H9 (cell line): ENCODE measurements at places on chromosomes 6 and 20.

DNA sequence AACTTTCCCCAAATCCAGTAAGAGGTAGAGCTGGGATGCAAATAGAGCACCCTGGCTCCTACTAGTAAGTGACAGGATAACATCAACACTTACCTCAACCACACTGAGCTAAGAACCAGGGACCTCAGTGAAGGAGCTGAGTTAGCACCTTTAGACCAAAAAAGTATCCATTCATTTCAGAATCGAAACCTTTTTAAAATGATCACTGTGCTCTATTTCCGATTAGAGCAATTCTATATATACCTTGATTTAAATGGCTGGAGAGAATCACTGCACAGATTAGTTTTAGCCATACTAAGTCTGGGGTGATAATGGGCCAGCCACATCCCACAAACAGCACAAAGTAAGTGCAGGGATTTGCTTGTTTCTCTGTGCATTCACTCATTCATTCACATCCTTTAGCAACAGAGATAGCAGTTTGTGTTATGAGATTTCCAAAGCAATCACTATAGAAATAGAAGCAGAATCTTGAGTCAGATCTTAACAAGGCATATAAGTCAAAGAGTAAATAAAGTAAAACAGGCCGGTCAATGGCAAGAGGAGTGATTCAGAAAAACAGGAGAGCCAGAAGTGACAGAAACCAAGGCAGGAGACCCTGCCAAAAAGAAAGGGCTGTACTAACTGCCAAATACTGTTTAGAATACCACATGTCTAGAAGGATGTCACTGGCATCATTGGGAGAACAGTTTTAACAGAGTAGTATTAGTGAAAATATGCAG, 136.3 kb downstream of the KIF13A start:
- H3K27ac ChIP-seq = no peak overlapping the region
- H3K36me3 ChIP-seq = peaks cover 4% of the 10 kb centered on the region; the same call in 2 of the 3 replicates
- H3K4me3 ChIP-seq = no peak overlapping the region

- DNase-seq = no peak
- H3K27me3 ChIP-seq = no peaks in the 10 kb centered on the region
- no peak overlapping the region for H3K4me3 ChIP-seq
Observed at GRCh38 chr6:109503327-109504224, 20.6 kb upstream of the ZBTB24 start.

GRCh38 chr6:134233180-134233955, 84.5 kb downstream of the SGK1 start:
- H3K27me3 ChIP-seq = no peaks in the 10 kb centered on the region
- no peak overlapping the region for H3K4me3 ChIP-seq
- H3K4me1 ChIP-seq = no peaks in the 10 kb centered on the region
- H3K27ac ChIP-seq = no peak overlapping the region

DNA sequence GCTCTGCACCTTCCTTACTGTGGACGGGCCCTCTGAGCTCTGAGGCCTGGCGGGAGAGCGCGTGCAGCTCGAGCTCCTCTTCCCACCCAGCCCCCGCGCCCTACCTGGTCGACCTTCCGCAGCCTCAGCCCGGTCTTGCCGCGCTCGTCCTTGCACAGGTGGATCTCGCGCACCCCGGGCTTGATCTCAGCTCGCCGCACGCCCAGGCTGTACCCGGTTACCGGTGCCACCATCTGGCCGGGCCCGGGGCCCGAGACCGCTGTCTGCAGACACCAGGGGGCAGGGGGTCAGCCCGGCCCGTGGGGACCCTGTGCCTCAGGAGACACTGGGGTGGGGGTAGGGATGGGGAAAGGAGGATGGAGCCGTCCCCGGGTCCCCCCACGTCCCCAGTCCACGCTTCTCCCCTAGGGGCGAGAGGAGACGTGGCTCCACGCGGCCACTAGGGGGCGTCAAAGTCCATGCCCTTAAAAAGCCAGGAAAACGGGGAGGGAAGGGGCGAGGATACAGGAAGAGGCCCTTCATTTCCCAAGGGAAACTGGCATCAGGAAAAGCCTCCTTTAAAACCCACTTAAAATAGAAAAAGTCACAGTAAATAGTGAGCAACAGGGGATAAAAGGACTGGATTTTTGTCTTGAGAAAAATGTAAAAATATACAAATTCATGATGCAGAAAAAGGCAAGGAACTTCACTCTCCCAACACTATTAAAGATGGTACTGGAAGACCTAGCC, 15.5 kb downstream of the SDCBP2 start:
- no peaks in the 10 kb centered on the region for H3K36me3 ChIP-seq
- H3K4me3 ChIP-seq = peak overlapping the region; percentile 42
- no peaks in the 10 kb centered on the region; the same call in 1 of the 2 replicates for H3K4me1 ChIP-seq
- H3K27me3 ChIP-seq = no peaks in the 10 kb centered on the region
- no peak overlapping the region for H3K27ac ChIP-seq

- no peak overlapping the region for H3K4me3 ChIP-seq
- no peaks in the 10 kb centered on the region for H3K4me1 ChIP-seq
Observed at GRCh38 chr6:121498481-121499276, 63.2 kb downstream of the GJA1 start.

DNA sequence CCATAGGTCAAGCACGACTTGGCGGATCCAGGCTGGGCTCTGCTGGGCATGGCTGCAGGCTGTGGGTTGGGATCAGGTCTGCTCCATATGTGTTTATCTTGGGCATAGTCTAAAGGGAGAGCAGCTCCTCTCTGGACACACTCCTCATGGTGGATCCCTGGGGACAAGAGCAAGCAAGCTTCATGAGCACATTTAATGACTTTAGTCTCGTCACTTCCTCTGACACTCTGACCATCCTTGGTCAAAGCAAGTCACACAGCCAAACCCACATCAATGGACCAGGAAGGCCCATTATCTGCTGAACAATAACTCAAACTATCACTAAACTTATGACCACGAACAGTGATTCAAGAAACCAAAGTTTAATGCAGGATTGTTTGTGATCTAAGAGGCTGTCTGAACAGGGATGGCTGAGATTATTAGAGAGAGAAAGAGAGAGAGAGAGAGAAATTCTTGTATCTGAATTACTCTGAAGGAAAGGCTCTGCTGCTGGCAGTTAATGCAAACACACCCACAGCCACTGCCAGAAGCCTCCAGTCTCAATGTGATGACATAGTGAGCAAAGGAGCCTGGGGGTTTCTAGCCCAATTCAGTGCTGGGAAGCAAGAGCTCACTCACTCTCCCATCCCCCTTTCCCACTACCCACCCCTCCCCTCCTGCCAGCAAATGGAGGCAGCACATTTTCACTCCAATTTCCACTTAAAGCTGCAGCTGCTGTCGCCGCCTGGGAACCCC, 490.2 kb upstream of the SULF2 start:
- H3K27ac ChIP-seq = no peak overlapping the region
- H3K27me3 ChIP-seq = no peaks in the 10 kb centered on the region
- peaks cover 3% of the 10 kb centered on the region; the same call in 1 of the 2 replicates for H3K4me1 ChIP-seq
- no peak overlapping the region for H3K4me3 ChIP-seq

DNA sequence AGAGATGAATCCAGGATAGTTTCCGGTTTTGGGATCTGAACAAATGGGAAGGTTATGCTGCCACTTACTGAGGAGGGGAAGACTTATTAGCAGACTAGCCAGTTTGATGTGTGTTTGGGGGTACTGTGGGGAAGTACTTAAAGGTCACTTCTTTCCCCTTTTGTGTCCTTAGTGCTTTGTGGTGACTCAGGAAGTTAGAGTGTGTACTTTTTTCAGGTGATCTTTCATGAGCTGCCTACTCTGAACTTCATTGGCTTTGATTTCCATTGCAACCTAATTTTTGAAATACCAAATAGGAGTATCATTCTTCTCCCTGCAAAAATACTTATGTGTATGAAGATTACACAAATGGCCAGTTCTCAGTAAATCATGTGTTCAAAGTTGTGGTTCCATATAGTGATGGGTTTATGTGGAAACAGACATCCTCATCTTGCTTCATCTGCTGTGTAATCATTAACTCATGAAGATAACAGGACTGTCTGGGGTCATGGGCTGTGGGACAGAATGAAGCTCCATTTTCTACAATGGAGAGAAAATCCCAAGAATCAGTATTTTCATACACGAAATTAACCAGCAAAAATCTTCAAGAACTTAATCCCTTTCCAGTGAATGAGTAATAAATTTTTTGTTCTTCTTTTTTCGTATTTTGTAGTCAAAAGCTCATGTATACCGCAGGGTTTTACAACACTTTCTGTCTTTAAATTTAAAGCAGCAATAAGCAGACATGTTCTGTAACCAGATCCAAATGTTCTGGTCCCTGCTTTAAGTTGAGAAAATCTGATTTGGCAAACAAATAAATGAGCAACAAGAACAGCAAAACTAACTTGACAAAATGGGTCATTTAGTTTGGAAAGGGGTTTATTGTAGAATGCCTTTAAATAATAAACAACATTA, 272.2 kb upstream of the FLRT3 start:
- no peaks in the 10 kb centered on the region for H3K27me3 ChIP-seq
- no peak for DNase-seq
- H3K4me1 ChIP-seq = no peaks in the 10 kb centered on the region; the same call in 1 of the 2 replicates
- no peak overlapping the region for H3K27ac ChIP-seq

GRCh38 chr6:30450909-30451841, 38.1 kb upstream of the HLA-E start:
- H3K36me3 ChIP-seq = no peaks in the 10 kb centered on the region
- no peak overlapping the region for H3K4me3 ChIP-seq
- H3K4me1 ChIP-seq = no peaks in the 10 kb centered on the region; the same call in 1 of the 2 replicates
- peak; percentile 49 for DNase-seq

DNA sequence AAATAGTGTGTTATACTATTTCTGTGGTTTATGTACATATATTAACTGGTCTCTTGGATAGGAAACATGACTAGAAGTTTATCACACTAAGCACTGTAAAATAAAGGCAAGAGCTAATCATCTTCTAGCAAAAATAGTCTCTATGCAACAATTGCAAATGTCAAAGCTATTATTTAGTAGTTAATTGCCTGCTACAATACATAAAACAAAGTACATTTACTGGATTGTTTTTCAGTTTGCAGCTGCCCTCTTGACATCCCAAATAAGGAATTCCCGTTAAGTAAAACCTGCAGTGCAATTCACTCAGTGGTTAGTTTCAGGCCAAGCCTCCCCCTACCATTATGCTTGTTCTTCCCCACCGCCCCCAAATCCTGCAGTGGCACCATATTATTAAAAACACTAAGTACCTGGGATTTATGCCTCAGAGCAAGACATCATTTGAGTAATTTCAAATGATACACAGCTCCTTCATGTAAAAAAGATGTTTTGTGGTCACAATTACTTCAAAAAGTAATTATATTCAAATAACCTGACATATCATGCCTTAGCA, 1.6 kb upstream of the ATP5F1E start:
- peaks cover 67% of the 10 kb centered on the region for H3K36me3 ChIP-seq
- DNase-seq = no peak
- no peak overlapping the region for H3K4me3 ChIP-seq
- peaks cover 3% of the 10 kb centered on the region for H3K4me1 ChIP-seq
- H3K27ac ChIP-seq = no peak overlapping the region

- no peaks in the 10 kb centered on the region; the same call in 1 of the 3 replicates for H3K36me3 ChIP-seq
- no peak overlapping the region for H3K27ac ChIP-seq
- H3K4me1 ChIP-seq = no peaks in the 10 kb centered on the region
Observed at GRCh38 chr20:57603120-57603519, 17.1 kb downstream of the ZBP1 start.

DNA sequence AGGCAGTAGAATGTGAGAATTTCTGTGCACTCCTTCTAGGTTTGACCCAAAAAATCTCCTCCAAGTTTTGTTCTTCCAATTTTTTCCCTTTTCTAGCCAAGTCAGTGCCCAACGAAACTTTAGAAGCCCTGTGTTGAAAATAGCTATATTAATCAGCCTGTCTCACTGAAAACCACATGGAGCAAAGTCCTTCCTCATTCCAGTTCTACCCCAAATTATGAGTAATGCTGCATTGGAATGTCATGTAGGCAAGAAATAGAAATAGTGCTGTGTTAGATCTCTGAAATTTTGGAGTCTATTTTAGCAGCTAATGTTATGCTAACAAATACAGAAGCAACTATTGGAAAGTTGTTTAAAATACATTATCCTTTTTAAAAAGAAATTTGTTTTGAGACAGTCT, 725.5 kb downstream of the TBC1D32 start:
- H3K4me1 ChIP-seq = no peaks in the 10 kb centered on the region
- no peaks in the 10 kb centered on the region for H3K27me3 ChIP-seq
- no peak overlapping the region for H3K4me3 ChIP-seq
- DNase-seq = no peak

DNA sequence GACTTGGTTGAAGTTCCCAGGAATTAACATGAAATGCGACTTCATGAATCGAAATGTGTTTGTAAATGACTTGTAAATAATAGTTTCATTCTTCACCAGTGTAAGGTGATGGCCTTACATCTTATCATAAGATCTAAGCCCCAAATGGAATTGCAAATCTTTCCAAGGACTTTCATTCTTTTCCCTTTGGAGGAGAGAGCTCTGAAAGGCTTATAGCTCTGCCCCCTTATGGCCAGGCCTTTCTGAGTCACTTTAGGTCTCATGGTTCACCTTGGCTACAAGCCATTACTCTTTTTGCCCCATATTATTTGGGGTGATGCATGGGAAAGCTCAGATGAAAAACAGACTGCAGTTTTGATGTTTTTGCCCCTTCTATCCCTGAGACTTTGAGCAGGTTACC, 209.1 kb upstream of the BMP2 start:
- no peaks in the 10 kb centered on the region for H3K36me3 ChIP-seq
- H3K4me3 ChIP-seq = no peak overlapping the region
- no peaks in the 10 kb centered on the region for H3K27me3 ChIP-seq
- DNase-seq = no peak

DNA sequence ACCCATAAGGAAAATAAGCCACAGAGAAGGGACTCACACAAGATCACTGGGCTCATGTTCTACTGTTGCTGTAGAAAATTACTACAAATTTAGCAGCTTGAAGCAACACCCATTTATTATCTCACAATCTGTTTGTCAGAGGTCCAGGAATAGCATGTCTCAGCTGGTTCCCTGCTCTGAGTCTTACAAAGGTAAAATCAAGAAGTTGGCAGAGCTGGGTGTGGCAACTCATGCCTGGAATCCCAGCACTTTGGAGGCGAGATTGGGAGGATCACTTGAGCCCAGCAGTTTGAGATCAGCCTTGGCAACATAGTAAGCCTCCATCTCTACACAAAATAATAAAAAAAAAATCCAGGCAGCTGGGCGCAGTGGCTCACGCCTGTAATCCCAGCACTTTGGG, 28.5 kb upstream of the ZNF831 start:
- H3K36me3 ChIP-seq = peaks cover 10% of the 10 kb centered on the region
- H3K27me3 ChIP-seq = no peaks in the 10 kb centered on the region

DNA sequence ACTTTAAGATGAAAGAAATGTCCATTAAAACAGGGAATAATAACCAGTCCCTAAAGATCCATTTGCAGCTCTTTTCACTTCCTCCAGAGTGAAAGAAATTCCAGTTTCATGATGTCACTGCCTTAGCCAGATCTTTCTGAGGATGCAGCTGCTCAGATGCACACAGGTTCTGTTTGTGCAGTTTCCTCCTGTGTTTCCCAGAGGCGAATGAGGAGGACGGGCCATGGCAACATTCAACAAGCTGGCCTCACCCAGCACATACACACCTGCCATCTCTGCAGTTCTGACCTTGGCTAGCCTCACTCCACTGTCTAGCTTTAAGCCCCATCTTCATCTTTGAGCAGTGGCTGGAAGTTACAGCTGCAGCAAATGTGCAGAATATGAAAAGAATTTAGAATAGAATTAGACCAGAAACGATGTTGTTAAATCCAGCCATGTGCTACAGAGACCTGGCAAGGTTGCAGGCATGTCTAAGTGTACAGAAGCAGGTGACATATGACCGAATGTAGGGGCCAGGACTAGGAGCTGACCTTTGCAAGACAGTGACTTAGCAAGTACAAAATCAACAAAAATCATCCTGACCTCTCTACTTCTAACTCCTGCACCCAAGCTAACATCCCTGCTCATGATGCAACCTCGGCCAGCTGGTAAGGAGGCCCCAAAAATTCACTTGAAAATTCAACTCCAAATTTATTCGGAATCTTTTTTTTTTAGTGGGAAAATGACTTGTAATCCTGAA, 35.0 kb downstream of the FAM50B start:
- DNase-seq = no peak
- H3K27ac ChIP-seq = no peak overlapping the region
- H3K36me3 ChIP-seq = peaks cover 9% of the 10 kb centered on the region
- H3K4me3 ChIP-seq = no peak overlapping the region
